ENCODE measurements at places on chromosomes 7 and 10.
A peak's percentile ranks its signal among the peaks of the same experiment; 100 is the strongest.

DNA sequence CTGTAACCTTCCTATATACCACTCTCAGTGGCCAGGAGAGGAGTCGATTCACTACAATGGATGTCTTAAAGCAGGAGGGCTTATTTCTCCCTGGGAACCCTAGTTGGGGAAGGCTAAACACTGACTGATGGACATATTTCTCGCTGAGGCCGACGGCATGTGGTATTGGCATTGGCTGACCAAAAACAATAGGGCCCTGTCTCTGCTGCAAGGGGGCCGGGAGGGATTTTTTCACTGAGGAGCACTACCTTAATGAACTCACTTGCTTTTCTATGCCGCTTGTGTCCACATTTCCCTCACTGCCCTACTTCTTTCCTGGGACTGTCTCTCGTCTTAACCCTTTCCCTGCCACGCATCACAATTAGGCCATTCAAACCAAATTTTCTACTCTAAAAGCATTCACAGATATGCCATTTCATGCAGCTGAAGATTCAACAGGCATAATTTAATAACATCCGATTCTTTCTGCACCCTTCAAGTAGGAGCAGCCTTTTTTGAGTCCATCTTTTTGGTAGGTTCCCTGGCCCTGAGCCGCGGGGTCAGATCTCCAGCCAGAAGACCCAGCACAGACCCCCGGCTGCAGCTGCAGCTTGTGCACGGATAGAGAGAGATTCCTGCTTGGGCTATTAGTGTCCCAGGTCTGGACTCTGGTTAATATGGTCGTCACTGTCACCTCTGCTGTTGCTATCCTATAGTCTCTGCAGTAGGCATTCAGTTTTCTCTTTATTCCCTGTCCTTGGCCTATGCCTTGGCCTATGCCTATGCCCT is 118.7 kb downstream of the HIPK2 start:
- DNase-seq: no peak

DNA sequence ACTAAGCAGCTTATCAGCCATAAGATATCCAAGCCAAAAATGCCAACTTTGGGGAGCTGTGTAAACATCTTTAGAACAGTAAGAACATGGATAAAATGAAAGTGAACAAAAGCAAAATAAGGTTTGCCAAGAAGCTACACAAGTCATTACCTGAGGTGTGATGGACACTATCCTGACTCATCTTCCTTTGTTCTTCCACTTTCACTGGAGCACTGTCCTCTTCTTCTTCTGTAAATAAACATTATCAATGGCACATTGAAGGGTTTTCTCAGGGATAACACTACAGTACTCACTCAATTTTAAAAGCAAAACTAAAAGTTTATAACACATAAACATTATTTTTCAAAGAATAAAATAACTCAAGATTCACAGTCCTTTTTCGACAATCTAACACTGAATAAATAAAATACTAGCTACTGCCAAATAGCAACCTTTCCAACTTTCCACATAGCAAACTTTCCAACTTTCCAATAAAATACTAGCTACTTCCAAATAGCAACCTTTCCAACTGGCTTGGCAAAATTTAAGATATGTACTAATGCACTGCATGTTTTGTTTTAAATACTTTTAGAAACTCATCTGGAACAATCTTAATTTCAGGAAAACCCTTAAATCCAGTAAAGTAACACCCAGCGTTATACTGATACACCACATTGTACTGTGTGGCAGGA is 174.1 kb downstream of the SKAP2 start:
- DNase-seq: no peak

DNA sequence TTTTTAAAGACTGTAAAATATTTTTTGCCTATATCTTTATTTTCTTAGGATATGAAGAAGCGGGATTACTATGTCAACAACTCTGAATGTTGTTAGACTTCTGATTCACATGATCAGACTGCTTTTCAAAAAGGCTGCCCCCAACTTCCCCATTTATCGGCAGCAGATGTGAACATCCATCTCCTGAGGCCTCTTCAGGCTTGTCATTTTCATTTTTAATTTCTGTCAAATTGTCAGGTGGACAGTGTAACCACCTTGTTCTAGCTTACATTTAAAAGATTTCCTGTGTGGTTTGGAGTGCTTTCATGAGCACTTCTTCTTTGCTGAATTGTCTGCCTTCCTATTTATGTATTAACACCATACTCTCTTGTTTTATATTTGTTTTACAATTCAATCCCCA is 78.8 kb upstream of the GSDME start:
- DNase-seq: no peak

DNA sequence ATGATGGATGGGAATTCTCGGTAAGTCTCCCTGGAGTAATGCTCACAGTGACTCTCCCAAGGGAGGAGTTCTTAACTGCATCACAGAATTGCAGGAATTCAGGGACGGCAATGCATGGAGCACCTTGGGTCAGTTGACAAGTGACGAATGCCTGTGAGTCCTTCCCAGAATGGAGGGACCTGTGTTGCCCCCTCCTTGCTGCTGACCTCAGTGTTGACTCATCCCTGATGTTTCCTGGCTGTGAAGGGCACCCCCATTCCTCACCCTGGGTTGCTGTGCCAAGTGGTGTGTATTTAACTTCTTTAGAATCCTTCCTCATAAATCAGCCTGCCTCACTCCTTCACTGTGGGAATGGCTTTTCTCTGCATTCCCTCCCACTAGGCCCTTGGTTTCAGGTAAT is 98.9 kb downstream of the LRMDA start:
- DNase-seq: peak; percentile 8

GRCh38 chr7:66359656-66360211 is 154.6 kb downstream of the TPST1 start:
- DNase-seq: no peak

GRCh38 chr10:26318672-26319071 is 102.1 kb downstream of the GAD2 start:
- no peak for DNase-seq

DNA sequence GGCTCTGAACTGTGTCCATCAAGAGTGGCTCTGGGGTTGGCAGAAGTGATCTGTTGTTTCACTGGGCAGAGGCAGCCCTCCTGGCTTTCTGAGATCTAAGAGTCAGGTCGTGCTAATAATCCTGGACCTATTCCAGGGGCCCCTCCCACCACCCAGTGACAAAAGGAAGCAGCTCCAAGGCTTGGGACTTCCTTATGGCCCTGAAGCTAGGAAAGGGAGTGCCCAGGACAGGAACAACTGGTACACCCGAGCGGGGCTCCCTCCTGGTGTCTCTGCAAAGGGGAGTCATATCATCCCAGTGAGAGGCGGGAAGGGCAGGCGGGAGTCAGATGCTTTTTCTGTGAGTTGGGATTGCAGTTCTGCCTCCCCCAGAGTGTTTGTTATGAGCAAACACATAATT is 32.3 kb downstream of the RPS24 start:
- DNase-seq: no peak

- no peak for DNase-seq
Measured at GRCh38 chr10:25261558-25261957, 86.8 kb downstream of the GPR158 start.

DNA sequence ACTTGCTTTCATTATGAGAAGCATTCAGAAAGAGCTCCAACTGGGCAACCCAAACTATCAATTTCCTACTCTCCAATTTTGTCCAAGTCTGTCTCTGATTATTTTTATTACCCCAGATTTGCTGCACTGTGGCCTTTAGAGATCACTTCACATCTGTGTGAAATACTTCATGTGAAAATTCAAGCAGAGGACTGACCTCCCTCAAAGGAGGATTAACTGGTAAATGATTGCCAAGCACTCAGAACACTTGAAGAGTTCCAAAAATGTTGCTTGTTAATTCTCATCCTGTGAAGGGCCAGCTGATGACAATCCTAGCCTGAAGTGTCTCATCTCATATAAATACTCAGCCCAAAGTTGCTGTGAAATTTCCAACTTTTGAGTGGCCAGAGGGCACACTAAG is 182.8 kb upstream of the DGKB start:
- DNase-seq: no peak

GRCh38 chr7:157400171-157400860 is 63.5 kb downstream of the DNAJB6 start:
- no peak for DNase-seq

- DNase-seq: no peak
Measured at GRCh38 chr10:131444862-131445461, 133.4 kb upstream of the TCERG1L start.

GRCh38 chr10:17005621-17006566 is 123.7 kb downstream of the CUBN start:
- no peak for DNase-seq

DNA sequence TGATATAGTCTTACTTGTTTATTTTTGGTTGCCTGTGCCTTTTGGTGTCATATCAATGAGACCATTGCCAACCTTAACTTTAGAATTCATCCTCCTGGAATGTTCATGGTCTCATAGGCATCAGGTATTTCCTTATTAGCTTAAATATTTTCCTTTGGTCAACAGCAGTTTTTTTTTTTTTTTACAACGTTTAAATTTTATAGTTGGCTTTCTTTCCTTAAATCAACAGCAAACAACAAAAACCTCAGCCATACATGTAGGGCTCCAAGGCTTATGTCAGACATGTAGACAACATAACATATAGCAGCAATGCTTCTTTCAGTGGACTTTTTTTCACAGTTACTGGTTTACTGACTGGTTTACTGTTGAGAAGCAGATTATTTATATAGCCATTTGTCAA is 22.7 kb downstream of the ENTPD7 start:
- DNase-seq: no peak

GRCh38 chr7:3207387-3207902 is 93.6 kb upstream of the SDK1 start:
- no peak for DNase-seq

GRCh38 chr7:25727876-25728275 is 424.1 kb upstream of the NFE2L3 start:
- no peak for DNase-seq

All from D341Med (cell line).